ENCODE measurements at places on chromosomes 11 and 22.

DNA sequence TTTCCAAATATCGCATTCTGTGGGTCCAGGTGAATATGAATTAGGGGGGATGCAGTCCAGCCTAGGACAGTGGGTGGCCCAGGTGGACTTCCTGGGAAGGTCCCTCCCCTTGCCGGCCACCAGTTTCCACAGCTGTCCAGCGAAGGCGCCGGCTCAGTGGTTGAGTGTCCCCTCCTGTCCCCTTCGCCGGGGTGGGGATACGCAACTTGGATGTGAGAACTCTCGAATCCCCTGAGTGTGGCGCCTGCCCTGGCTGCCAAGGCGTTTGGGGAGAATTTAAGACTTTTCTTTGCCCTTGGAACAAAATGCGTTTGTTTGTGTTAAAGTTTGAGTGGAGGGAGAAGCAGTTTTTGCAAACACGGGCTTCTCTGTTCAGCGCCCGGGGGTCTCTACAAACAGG, 123.7 kb downstream of the KCNQ1OT1 start:
- DNase-seq: no peak

- DNase-seq: no peak
These were observed 101.7 kb downstream of the NECTIN1 start for GRCh38 chr11:119627286-119627685.

GRCh38 chr11:123250892-123251656, 56.0 kb upstream of the CLMP start:
- no peak for DNase-seq

DNA sequence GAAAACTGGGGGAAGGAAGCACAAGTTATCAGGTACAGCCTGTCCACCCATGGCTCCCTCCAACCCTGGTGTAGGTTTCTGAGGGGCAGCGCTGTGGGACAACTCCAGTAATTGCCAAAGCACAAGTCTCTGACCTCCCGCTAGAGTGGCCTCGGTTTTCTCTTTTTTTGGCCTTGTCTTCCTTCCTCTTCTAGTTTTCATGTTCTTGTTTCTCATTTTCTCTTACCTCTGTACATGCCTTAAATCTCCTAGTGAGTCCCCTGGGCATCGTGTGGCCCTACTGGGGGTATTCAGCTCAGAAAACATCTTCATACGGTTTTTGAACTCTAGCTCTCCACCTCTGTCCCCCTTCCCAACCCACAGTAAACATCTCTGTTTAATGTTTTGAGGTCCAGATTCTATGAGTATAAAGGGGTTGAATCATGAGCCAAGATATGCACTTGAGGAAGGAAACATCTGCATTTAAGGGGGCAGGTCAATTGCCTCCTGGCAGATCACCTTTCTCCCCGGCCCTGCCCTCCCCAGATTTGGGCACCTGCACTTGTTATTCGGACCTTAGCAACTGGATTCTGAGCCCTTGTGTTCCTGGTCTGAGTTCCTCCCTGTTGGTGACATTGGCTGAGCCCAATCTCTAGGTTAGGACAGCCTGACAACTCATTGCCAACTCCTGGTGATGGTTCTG, 8.4 kb upstream of the LMO2 start:
- DNase-seq: no peak

GRCh38 chr11:9066433-9066925, 24.9 kb downstream of the SCUBE2 start:
- DNase-seq: no peak

DNA sequence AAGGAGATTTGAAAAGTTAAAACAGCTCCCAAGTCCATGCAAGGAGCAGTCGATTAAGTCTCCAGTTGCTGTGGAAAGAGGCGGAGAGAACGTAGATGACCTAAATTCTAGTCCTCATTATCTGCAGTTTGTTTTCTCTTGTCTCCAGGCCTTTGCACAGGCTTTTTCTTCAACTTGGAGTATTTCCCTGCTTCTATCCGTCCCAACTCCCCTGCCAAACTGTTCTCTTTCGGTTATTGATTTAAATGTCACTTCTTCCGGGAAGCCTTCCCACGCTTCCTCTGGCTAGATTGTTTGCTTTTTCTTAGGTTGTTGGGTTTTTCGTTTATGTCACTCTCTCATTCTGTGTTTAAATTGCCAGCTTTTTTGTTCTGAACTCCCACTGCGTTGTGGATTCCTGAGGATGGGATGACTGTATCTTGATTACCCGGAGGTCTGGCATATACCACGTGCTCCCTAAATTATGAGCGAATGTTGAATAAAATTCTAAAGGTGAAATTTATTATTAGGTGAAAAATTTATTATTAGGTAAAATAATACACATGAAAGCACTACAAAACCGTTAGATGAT, 463 bp downstream of the TMEM126B start:
- DNase-seq: no peak

- no peak for DNase-seq
These were observed 427.5 kb downstream of the METTL15 start for GRCh38 chr11:28535677-28536076.
